ENCODE measurements at places on chromosomes 3 and 15.

- H3K4me3 ChIP-seq: no peak overlapping the region
- DNase-seq: no peak
- no peak overlapping the region for H3K27ac ChIP-seq
- no peaks in the 10 kb centered on the region for H3K36me3 ChIP-seq
- peaks cover 12% of the 10 kb centered on the region for H3K4me1 ChIP-seq
- H3K27me3 ChIP-seq: no peaks in the 10 kb centered on the region
Observed at GRCh38 chr15:67161881-67162280, 92.6 kb downstream of the AAGAB start.

- H3K27ac ChIP-seq: no peak overlapping the region
- no peaks in the 10 kb centered on the region for H3K27me3 ChIP-seq
- no peak overlapping the region for H3K4me3 ChIP-seq
- no peaks in the 10 kb centered on the region for H3K36me3 ChIP-seq
- no peak for DNase-seq
- H3K4me1 ChIP-seq: peaks cover 4% of the 10 kb centered on the region
Observed at GRCh38 chr15:52102463-52102862, 10.1 kb downstream of the BCL2L10 start.

DNA sequence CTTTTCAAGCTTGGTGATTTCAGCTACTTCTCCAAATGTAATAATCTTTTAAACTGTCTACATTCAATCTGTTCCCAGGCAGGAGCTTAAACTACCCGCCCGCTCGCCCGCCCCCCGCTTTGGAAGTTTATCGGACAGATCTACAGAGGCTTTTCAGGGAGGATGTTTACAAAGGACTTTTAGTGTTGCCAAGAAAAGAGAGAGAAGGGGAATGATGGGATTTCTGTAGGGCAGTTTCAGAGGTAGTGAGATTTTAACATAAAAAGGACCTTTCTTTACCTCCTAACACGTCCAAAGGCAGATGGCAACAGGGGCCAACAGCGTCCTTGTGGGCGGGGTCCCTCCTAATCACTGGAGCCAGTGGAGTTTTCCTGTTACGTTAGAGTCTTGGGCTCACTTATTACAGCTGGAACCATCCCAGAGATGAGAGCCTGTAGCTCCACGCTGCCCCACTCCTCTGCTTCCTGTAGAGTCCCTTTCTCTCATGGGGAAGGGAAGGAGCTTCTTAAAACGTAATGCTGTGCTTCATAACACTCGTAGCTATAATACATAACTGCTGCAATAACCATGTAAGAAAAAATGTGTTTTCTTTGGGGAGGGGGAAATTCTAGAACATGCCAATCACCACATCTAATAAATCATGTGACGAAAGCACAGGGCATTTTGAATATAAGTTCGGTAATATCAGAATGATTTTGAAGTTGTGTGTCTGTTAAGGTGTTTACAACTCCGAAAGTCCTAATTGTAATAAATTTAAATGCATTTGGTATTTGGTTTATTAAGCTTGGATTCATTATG, 30.9 kb downstream of the HES1 start:
- no peak overlapping the region for H3K4me3 ChIP-seq
- no peaks in the 10 kb centered on the region for H3K36me3 ChIP-seq
- peaks cover 30% of the 10 kb centered on the region for H3K4me1 ChIP-seq
- H3K27ac ChIP-seq: peak overlapping the region; percentile 53
- peak; percentile 81 for DNase-seq
- no peaks in the 10 kb centered on the region for H3K27me3 ChIP-seq

DNA sequence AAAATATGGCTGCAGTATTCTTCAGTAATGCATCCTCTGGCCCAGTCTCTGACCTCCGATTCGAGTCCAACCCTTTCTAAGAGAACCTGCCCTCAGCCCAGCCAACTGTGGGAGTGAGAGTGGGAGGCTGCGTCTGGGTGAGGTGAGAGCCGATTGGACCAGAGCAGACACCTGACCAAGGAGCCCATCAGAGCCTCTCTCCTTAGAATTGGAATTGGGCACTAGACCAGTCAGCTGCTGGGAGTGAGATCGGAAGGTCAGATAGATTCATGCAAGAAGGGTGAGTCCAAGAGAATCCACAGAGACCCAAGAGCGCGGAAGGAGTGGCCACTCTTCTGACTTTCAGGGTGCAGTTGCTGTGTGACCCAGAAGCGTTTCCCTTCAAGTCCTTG, 10.2 kb downstream of the RASL12 start:
- no peak overlapping the region for H3K4me3 ChIP-seq
- H3K27me3 ChIP-seq: no peaks in the 10 kb centered on the region
- no peak for DNase-seq
- H3K27ac ChIP-seq: no peak overlapping the region
- H3K4me1 ChIP-seq: peaks cover 12% of the 10 kb centered on the region
- H3K36me3 ChIP-seq: no peaks in the 10 kb centered on the region

GRCh38 chr3:87742250-87742649, 316.6 kb downstream of the CGGBP1 start:
- H3K4me3 ChIP-seq: no peak overlapping the region
- H3K4me1 ChIP-seq: no peaks in the 10 kb centered on the region
- H3K27me3 ChIP-seq: no peaks in the 10 kb centered on the region

DNA sequence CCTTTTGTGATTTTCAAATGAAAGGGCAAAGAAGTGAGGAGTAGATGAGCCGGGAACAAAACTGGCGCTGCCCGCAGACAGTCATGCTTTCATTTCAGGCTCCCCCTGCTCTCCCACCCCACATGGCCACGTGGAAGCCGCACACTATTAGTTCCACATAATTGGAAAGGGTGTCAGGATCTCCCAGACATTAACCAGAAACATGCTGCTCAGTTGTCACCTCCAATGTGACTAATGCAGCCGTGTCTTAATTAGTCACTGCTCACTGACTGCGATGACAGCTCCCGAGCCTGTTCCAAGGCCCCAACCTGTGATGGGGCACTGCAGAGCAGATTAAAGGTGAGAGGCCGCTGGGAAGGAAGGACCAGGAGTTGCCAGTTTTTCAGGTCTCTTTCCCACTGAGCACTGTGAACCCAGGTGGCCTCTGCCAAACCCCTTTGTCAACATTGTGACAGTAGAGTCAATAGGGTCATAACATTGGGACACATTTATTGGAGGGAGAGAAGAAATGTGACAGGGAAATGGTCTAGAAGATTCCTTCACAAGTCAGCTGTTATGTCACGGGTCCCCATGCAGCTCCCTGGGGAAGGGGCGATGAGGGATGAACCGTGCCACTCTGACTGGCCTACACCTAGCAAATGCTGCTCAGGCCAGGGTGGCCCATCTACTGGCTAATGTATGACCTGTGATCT, 38.6 kb upstream of the SFMBT1 start:
- no peaks in the 10 kb centered on the region for H3K4me1 ChIP-seq
- no peak overlapping the region for H3K27ac ChIP-seq
- H3K4me3 ChIP-seq: no peak overlapping the region
- H3K36me3 ChIP-seq: no peaks in the 10 kb centered on the region
- H3K27me3 ChIP-seq: no peaks in the 10 kb centered on the region
- no peak for DNase-seq

DNA sequence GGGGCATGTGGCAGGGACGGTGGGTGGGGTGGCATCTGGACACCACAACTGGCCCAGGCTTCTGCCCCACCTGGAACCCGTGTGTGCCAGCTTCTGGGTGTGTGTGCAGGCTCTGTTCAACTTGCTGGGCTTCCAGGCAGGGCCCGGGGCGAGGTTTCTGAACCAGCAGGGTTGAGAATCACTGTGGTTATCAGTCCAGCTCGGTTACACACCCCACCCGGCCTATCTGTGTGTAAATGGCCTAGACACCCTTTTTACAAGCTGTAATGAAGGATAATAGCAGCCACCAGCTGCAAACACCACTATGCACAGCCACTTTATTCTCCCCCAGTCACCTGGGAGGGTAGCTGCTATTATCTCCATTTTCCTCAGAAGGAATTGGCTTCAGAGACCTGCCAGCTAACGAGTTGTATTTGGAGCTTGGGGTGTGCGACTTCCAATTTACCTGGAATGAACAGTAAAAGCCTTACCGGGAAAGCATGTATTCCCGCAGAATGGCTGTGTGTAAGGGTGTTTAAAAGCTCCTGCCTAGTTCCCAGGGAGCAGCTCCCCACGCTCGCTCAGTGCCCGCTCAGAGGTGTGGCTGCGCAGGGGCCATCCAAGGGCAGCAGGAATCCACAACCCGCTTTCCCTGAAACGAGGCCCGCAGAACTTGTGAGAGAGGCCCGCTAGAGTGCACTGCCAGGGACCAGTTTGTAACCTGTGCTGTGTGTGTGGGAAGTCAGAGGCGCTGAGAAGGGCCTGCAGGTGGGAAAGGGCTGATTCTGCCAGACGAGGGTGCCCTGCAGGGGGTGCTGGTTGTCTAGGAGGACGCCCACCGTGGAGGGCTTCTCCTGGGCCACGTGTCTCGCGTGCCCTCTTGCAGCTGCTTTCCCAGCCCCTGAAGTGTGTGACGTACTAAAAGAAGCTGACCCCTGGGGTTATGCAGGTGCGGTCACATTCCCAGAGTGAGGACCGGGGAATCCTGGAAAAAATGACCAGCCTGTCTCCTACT, 83.5 kb downstream of the C3orf70 start:
- no peaks in the 10 kb centered on the region for H3K4me1 ChIP-seq
- no peaks in the 10 kb centered on the region for H3K27me3 ChIP-seq
- DNase-seq: no peak
- no peak overlapping the region for H3K4me3 ChIP-seq

DNA sequence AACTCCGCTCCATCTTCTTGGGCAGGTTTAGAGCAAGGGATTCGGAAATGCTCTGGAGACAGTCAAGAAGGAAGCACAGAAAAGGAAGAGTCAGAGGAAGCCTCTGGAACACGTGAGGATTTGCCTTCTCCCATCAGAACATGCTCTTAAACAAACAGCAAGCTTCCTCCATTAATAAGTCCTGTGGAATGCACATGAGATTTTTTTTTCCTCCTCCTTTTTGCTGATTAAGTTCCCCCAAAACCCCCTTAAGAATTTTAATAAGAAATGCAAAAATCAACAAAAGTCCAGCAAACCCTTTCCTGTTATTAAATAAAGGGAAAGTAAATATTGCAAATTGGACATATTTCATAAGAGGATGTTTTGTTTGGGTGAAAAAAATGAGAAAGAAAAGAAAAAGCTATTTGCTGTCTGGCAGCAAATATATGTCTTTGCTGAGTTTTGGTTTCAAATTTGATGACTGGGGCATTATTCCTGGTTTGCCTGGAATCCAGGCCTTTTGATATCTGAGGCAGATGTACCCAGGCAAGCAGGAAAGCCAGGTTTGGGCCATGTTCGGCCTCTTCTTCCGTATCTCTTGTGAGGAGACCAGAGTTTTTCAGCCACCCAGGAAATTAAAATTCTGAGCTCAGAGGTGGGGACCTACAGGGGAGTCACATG, 7.9 kb upstream of the TSEN2 start:
- no peaks in the 10 kb centered on the region for H3K36me3 ChIP-seq
- no peaks in the 10 kb centered on the region for H3K27me3 ChIP-seq
- no peak for DNase-seq
- H3K4me3 ChIP-seq: no peak overlapping the region
- no peaks in the 10 kb centered on the region for H3K4me1 ChIP-seq
- peak overlapping the region; percentile 17 for H3K27ac ChIP-seq

DNA sequence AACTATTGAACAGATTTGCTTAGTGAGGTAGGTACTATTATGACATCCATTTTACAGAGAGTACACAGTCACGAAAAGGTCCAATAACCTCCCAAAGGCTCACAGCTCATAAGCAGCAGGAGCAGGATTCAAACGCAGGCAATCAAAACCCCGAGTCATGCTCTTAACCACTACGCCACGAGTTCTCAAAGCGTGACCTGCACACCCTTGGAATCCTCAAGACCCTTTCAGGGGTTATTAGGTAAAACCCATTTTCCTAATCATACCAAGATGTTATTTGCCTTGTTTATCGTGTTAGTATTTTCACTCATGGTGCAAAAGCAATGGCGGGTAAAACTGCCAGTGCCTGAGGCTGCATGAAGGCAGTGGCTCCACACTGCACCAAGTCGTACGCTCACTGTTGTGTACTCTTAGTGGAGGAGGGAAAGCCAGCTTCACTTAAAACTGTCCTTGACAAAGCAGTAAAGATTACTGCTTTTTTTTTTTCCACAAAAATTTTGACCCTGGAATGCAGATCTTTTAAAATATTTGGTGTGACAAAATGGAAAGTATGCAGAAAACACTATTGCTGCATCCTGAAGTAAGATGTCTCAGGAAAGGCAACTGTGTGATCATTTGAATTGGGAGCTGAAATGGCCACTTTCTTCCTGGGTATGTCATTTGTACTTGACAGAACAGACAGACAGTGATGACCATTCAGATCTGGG, 96.1 kb downstream of the IGF2BP2 start:
- no peak overlapping the region for H3K27ac ChIP-seq
- no peak for DNase-seq
- H3K4me1 ChIP-seq: peaks cover 29% of the 10 kb centered on the region
- H3K36me3 ChIP-seq: no peaks in the 10 kb centered on the region

DNA sequence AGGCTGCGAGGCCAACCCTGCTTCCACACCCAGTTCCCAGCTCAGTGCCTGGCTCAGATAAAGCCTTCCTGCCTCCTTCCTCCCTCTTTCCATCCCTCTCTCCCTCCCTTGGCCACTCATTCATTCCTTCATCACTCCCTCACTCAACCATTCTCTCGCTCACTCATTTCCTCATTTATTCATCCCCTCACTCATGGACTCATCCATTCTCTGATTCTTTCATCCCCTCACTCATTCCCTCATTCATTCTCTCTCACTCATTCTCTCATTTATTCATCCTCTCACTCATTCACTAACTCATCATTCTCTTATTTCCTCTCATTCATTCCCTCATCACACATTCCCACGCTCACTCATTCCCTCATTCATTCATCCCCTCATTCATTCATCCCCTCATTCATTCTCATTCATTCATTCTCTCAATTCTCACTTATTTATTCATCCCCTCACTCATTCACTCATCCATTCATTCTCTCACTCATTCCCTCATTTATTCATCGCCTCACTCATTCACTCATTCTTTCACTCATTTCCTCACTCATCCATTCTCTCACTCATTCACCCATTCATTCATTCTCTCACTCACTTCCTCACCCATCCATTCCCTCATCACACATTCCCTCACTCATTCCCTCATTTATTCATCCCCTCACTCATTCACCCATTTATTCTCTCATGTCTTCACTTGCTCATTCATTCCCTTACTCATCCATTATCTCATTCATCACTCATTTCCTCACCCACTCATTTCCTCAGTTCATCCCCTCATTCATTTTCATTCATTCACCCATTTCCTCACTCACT, 13.2 kb downstream of the ABTB1 start:
- no peaks in the 10 kb centered on the region for H3K36me3 ChIP-seq
- H3K27me3 ChIP-seq: no peaks in the 10 kb centered on the region
- peaks cover 16% of the 10 kb centered on the region for H3K4me1 ChIP-seq
- H3K27ac ChIP-seq: no peak overlapping the region
- no peak overlapping the region for H3K4me3 ChIP-seq
- DNase-seq: no peak

Measured in left lung (tissue), 14 donors.